ENCODE measurements at places on chromosomes 7 and 10. TPM values are rescaled to one million over a fixed set of nuclear protein-coding genes. Genes with fewer than 3 reads are reported as not detected.

GRCh38 chr10:25683344-25683743, 250.7 kb upstream of the MYO3A start:
- no peak overlapping the region for H3K4me3 ChIP-seq
- H3K27ac ChIP-seq = no peak overlapping the region
- no peaks in the 10 kb centered on the region for H3K36me3 ChIP-seq
- no peaks in the 10 kb centered on the region for H3K27me3 ChIP-seq

Gene CPVL
- 22.2 TPM for total RNA-seq

GRCh38 chr10:119516381-119517234, 25.9 kb downstream of the RGS10 start:
- peak overlapping the region; percentile 70 for H3K27ac ChIP-seq
- H3K36me3 ChIP-seq = peaks cover 9% of the 10 kb centered on the region
- H3K4me1 ChIP-seq = peaks cover 23% of the 10 kb centered on the region
- no peak for DNase-seq
- H3K4me3 ChIP-seq = no peak overlapping the region

DNA sequence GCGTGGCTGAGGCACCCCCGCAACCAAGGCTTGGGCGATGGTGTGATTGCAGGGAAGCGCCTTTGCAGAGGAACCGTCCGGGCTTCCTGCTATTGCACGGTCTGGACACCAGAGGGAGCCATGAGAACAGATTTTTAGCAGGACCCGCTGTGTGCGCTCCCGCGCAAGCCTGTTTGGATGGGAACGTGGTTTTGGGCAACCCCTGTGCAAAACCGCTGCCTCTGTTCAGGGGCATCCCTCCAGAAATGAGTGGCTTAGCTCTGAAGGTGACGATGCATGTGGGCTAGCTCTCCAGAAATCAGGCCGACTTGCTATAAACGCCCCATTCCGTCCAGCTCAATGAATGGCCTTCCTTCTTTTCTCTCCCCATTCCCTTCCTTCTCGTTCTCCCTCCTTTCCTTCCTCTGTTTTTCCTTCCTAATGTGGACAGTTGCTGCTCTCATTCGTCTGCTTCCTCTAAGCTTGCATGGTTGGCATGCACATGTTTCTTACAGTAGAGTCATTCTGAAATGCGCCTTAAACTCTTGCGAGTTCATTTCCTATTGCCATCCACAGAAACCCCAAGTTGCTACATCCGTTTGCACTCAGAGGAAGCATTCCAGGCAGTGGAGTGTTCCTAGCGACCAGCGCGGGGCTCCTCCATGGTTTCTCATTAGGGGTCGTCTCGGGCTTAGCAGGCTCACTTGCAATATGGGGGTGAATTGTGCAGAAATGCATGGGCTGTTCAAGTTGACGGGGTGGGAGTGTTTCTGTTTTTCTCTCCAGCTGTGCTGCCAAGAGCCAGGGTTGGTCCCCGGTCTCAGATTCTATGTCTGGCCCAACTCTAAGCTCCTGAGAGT, 302.5 kb upstream of the GALNT17 start:
- DNase-seq = peak; percentile 12
- H3K27me3 ChIP-seq = no peaks in the 10 kb centered on the region
- peaks cover 12% of the 10 kb centered on the region for H3K4me1 ChIP-seq
- peak overlapping the region; percentile 43 for H3K4me3 ChIP-seq

Gene ARID5B
- 64.6 TPM for total RNA-seq

- H3K27ac ChIP-seq = no peak overlapping the region
- DNase-seq = peak; percentile 84
- peaks cover 10% of the 10 kb centered on the region for H3K4me1 ChIP-seq
- H3K4me3 ChIP-seq = no peak overlapping the region
Measured at GRCh38 chr7:75534727-75535307, 42.7 kb downstream of the SPDYE5 start.

Gene CALHM1
- not detected for total RNA-seq

GRCh38 chr7:77403957-77404356, 12.2 kb downstream of the GSAP start:
- no peaks in the 10 kb centered on the region for H3K36me3 ChIP-seq
- H3K27me3 ChIP-seq = no peaks in the 10 kb centered on the region
- no peak overlapping the region for H3K4me3 ChIP-seq
- DNase-seq = no peak
- no peak overlapping the region for H3K27ac ChIP-seq

DNA sequence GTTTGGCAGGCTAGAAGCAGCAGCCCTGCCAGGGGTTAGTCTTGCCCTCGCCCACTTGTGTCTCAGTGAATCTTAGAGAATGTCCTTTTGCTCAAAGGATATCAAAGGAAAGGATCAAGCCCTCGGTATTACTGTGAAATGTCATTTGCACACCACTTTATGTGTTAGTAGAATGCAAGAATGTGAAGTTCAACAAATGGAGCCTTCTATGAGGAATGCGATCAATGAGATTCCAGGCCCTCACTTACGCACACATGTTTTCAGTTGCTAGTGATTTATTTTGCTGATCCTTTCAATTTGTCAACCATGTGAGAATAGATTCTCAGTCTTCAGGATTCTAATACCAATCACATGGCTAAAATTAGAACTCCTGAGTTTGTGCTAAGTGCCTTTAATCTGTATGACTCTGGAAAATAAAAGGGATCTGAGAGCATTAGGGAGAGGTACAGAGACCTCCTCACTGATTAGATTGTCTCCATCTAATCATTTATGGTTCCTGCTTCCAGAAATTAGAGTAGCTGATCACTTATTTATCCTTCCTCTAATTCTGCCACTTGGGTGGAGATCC, 123.0 kb upstream of the SP4 start:
- DNase-seq = no peak
- no peak overlapping the region for H3K27ac ChIP-seq
- H3K36me3 ChIP-seq = no peaks in the 10 kb centered on the region
- H3K4me3 ChIP-seq = no peak overlapping the region
- H3K4me1 ChIP-seq = no peaks in the 10 kb centered on the region

DNA sequence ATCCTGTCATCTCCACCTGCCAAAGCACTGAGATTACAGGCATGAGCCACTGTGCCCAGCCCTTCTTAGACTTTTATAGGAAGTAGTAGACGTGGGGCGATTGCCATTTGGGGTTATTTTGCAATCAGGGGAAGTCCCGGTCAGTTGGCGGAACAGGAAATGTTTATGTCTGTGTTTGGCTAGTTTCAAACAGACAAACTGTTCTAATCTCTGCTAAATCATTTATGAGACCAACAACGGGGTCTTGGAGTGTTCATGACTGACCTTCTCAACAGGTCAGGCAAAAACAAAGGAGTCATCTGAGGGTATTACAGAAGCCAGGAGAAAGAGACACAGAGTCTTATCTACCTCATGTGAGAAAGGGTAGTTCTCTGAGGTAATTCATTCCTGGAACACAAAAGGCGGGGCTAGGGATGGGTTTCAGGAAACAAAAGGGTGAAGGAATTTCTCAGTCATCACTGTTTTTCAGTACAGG, 6.6 kb upstream of the TPK1 start:
- no peaks in the 10 kb centered on the region for H3K4me1 ChIP-seq
- H3K27ac ChIP-seq = no peak overlapping the region
- no peaks in the 10 kb centered on the region for H3K27me3 ChIP-seq
- no peak for DNase-seq
- H3K36me3 ChIP-seq = no peaks in the 10 kb centered on the region
- H3K4me3 ChIP-seq = no peak overlapping the region

DNA sequence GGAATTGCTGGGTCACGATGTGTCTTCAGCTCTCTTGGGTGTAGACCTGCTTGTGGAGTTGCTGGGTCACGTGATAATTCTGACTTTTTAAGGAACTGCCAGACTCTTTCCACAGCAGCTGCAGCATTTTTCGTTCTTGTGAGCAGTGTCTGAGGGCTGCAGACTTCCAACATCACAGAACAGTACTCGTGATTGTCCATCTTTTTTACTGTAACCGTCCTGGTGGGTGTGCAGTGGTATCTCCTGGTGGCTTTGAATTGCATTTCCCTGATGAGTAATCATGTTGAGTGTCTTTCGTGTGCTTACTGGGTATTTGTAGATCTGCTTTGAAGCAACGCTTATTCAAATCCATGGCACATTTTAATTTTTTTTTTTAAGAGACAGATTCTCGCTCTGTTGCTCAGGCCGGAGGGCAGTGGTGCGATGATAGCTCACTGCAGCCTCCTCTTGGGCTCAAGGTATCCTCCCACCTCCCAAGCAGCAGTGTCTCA, 22.7 kb downstream of the INPP5A start:
- peaks cover 6% of the 10 kb centered on the region for H3K4me1 ChIP-seq
- no peak overlapping the region for H3K4me3 ChIP-seq
- H3K36me3 ChIP-seq = no peaks in the 10 kb centered on the region

Gene KCNH2
- 4.6 TPM for total RNA-seq

GRCh38 chr10:16184906-16185305, 251.9 kb upstream of the PTER start:
- no peaks in the 10 kb centered on the region for H3K4me1 ChIP-seq
- DNase-seq = no peak
- no peak overlapping the region for H3K4me3 ChIP-seq
- no peak overlapping the region for H3K27ac ChIP-seq
- no peaks in the 10 kb centered on the region for H3K36me3 ChIP-seq

GRCh38 chr10:72659694-72660093, 32.2 kb upstream of the MCU start:
- DNase-seq = no peak
- H3K27ac ChIP-seq = no peak overlapping the region
- H3K27me3 ChIP-seq = no peaks in the 10 kb centered on the region
- no peaks in the 10 kb centered on the region for H3K36me3 ChIP-seq
- H3K4me1 ChIP-seq = no peaks in the 10 kb centered on the region
- H3K4me3 ChIP-seq = no peak overlapping the region

GRCh38 chr10:37632641-37633040, 224.8 kb downstream of the ZNF248 start:
- no peaks in the 10 kb centered on the region for H3K36me3 ChIP-seq
- H3K4me1 ChIP-seq = no peaks in the 10 kb centered on the region
- no peak for DNase-seq

All from astrocyte (in vitro differentiated cells and primary cell).